ENCODE measurements at places on chromosomes 12 and 14.

DNA sequence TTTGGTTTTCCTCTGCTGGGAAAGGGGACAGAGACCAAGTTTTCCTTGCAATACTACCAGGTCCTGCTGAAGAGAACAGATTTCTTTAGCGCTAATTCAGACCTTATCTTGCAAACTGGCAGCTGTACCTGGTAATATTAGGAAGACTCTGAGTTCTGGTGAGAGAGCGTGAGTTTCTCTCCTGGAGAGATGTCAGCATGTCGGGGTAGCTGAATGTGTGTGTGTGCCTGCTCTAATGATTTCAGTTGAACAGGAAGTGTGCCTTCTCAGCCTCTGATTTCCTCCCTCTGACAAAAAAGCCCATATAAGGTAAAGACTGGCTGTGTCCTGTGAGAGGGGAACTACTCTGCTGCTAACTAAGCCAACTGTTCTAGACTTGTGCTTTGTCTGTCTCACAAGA is 10.3 kb upstream of the ERP27 start:
- no peak for DNase-seq

- no peak for DNase-seq
Observed at GRCh38 chr12:5923751-5924150, 21.3 kb downstream of the ANO2 start.

DNA sequence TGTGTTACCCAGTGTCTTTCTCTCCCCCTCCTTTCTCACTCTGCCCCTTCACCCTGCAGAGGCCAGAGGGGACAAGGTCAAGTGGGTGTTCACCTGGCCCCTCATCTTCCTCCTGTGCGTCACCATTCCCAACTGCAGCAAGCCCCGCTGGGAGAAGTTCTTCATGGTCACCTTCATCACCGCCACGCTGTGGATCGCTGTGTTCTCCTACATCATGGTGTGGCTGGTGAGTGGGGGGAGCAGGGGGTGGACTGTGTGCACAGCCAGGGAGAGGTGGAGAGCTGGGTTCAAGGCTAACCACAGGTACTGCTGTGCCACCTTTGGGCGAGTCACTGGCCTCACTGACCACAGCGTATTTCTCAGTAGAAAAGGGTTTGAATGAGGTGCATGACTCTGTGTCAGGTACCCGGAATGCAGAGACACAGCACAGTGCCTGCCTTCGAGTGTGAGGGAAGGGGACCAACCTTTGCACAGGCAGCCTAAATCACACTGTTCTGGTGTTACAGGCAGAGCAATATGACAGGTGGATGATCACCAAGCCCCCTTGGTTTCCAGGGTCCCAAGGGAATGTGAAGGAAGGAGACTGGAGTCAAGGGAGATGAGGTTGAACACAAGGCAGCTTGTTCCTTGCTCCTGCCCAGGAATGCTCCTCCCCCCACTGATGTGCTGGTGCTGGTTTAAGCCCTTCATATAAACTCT is 30.8 kb upstream of the RIN3 start:
- no peak for DNase-seq

DNA sequence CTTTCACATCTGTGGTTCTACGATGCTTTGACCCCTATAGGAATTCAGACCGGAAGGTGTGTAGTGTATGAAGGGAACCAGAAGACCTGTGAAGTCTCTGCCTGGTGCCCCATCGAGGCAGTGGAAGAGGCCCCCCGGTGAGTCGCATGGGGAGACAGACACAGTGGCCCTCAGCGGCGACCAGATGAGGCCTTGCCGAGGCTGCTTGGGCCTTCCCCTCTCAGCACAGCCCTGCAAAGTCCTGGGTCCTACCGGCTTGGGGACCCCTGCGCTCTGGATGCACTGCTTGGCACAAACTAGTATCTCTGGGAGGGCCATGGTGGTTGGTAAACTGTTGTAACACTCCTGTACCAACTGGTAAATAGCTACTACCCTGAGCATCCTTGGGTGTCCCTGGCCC is 29.7 kb downstream of the P2RX7 start:
- no peak for DNase-seq

DNA sequence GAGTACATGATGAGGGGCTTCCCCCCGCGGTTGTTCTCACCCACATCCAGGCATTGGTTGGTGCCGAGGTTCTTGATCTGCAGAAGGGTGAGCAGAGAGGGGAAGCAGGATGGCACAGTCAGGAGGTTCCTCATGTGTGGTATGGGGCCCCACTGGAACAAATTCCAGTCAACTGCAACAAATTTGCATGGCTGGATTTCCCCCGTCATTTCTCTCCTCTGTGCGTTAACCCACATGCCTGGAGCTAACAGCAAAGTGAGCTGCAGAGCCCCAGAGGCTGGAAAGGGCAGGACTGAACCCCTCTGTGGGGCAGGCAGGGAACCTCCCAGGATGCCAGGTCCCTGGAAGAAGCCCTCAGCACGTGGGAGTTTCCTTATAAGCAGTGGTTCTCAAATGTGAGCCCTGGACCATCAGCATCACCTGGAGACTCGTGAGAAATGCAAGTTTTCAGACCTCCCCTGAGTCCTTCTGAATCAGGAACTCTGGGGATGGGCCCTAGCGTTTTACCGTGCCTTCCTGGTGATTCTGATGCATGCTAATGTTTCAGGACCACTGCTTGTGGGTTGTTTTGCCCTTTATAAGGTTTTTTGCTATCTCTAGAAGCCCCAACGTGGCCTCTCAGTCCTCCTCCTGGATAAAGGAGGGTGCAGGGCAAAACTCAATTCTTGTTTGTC is 11.0 kb upstream of the CELA1 start:
- no peak for DNase-seq

DNA sequence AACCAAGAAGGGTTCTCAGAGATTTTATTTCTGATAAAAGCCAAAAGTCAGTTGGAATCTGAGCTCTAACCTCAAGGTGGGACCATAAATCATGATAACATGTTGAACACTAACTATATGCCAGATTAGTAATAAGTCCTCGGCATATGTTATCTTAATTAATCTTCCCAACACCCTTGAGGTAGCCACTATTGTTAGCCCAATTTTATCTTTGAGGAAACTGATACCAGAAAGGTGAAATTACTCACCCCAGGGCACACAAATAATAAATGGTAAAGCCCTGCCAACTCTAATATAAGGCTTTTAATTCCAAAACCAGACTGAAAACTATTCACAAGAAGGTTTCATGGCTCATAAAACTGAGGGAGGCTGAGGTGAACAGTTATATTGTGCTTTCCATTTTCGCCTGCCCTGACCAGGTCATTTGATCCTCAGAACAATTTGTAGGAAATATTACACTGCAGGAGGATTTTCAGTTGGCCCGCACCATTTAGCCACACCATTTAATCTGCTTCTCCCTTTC is 16.1 kb upstream of the NUAK1 start:
- DNase-seq: no peak

GRCh38 chr12:89216211-89216952 is 135.9 kb downstream of the DUSP6 start:
- DNase-seq: no peak
